ENCODE measurements at places on chromosomes 13 and 19.

- no peak for DNase-seq
Observed at GRCh38 chr13:46893221-46893740, 3.6 kb downstream of the HTR2A start.

DNA sequence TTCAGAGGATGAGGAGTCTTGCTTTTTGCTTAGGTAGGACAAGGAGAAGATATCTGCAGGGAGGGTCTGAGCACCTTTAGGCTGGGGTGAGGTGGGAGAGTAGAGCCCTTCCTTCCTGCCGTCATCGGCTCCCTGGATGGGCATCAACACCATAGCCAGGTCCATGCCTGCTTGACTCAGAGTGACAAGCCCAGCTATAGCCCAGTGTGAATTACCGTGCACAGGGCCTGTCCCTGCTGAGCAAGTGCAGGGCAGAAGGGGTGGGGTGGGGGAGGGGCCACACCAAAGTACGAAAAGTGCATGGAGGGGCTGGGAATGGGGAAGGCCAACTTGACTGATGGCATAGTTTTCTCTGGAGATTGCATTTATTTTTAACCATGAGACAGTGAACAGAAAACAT lies 30.3 kb upstream of the RNF113B start:
- DNase-seq, result no peak

DNA sequence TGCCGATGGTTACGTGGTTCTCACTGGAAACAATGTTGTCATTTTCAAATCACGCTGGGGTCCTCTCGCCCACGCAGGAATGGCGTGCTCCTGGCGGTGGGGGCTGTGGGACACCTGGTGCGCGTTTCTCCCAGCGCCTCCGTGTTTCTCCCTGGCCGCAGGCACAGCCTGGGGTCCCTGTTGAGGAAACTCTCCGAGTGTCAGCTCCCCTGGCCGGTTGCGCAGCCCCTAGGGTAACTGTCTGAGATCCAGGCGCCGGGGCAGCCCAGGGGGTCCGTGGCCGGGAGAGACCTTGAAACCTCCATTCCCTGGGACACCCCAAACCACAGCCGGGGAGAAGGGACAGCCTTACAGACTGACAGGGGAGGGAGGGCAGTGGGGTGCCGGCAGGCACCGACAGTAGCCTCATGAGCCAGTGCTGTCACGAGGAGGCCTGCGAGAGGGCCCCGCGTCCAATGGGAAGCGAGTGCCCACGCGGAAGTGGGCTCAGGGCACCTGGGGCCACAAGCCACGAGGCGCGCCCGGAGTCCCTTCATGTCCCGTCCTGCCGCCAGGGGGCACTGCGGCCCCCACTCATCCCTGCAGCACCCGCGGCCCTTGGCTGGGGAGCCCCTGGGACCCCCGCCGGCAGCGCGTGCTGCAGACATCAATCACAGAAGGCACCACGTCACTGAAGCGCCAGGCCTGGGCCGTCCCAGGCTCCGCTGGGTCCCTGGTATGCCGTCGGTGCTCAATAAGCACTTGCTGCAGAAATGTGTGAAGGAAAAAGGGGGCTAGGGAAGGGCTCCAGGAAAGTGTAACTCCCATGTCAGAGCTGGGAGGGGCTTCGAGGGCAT lies 9.5 kb downstream of the ADAMTSL5 start:
- DNase-seq, result peak; percentile 47

GRCh38 chr13:98506728-98507230 lies 70.1 kb downstream of the STK24 start:
- no peak for DNase-seq

GRCh38 chr13:24922387-24922744 lies 158.4 kb downstream of the RNF17 start:
- DNase-seq, result peak; percentile 49

DNA sequence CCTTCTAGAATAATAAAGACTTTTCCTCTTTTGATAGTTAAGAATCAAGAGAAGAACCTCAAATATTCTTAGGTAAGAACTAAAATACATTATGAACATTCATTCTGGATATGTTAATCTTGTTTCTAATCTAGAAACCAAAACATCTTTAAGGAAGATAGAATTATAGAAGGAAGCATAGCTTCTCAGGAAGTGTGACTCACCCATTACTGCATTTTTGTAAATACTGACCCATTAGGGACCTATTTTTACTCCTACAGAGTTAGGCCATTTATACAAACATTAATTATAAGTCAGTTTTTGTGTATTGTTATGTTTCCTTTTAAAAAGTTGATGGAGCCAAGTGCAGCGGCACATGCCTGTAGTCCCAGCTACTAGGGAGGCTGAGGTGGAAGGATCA lies 147.1 kb downstream of the NUFIP1 start:
- DNase-seq, result no peak

GRCh38 chr13:77033717-77034302 lies 6.9 kb upstream of the FBXL3 start:
- no peak for DNase-seq

- peak; percentile 67 for DNase-seq
Observed at GRCh38 chr19:48842789-48843162, 6.5 kb upstream of the HSD17B14 start.

DNA sequence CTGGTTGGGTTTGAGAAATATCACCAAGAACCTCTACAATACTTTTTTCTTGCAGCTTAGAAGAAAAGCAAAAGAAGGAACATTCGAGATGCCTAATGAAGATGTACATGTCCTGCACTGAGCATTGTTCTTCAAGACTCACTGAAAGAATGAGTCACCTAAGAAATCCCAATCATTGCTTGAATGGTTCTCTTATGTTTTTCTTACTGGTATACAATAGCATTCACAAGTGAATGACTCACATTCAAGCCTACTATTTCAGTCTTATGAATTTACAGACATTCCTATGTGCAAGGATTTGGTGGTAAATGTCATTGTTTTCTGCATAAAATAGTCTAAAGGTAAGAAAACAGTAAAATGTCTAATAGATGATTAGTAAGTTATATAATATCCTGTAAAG lies 594.6 kb downstream of the PCDH9 start:
- no peak for DNase-seq

DNA sequence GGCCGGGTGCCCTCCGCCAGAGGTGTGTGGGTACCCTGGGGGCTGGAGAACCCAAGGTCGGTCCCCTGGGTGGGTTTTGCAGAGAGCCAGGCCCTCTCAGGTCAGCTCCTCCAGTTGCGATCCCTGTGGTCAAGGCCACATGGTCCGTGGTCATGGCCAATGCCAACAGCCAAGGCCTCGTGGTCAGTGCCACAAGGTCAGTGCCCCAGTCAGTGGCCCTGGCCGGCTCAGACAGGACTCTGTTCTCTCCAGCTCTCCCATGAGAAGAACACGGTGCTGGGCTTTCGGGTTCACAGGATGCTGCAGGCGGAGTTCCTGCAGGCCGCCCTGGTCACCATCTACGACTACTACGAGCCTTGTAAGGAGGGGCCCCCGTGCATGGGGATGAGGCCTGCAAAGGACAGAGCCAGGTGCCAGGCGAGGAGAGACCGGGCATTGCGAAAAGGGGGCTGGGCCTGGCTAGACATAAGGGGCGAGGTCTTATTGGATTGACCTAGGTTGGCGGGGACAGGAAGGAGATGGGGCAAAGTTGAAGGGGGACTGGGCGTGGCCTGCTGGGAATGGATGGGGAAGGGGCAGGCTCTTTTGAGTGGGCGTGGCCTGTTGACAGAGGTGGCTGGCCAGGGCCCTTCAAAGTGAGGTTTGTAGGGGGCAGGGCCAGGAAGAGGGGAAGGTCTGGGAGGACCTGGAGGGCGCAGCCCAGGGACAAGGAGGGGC lies 15.2 kb upstream of the SHFL start:
- no peak for DNase-seq

- DNase-seq, result no peak
Observed at GRCh38 chr13:26878438-26878837, 117.9 kb upstream of the GPR12 start.

DNA sequence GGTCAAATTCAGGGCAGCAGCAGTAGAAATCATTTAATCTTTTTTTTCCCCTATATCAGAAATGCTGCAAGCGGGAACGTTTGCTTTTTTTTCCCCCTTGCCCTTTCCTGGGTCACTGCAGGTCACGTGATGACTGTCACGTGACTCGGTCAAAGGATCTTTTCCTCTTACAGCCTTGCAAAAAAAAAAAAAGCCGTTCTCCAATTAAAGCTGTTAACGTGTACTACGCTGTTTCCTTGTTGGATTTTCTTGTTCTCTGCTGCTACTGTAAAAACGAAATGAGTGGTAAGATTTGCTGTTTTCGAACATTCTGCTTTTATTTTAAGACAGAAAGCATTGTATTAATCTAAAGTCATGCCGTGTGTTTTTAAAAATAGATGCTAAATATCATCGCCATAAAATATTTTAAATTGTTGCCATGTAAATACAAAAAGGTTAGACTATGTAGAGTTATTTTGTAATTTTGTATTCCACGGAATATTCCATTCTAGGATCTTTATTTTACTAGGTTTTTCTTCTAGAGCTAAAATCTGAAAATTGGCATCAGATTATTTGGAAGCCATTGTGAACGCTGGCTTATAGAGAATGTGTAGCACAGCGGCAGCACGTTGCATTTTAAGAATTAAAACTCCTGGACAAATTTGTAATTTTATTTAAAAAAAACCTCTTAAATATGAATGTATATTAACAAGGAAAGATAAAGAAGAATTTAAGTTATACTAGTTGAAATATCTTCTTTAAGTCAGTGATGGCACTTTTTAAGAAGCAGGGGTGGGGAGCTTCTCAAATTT lies 109.8 kb upstream of the MLNR start:
- DNase-seq, result peak; percentile 81

DNA sequence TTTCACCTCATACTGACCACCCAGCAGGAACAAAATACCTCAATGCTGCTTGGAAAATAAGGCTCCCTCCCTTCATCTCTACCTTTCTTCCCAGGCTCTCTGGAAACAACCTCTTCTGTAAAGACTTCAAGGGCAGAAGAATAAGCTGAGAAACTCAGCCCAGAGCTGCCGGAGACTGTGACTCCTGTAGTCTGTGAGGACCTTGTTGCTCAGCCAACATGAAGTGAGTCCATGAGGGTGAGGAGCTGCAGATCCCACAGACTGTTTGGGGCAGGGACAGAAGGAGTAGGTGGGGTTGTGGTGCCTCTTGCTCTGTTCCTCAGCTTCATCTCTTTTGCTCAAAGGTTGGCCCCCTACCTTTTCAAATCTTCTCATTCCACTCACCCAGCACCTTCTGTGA lies 7.8 kb downstream of the LILRA5 start:
- no peak for DNase-seq

GRCh38 chr13:20812890-20813289 lies 39.1 kb upstream of the EEF1AKMT1 start:
- DNase-seq, result no peak

GRCh38 chr19:39307046-39307821 lies 11.0 kb downstream of the IFNL1 start:
- peak; percentile 89 for DNase-seq

GRCh38 chr13:71634602-71635443 lies 232.2 kb downstream of the DACH1 start:
- no peak for DNase-seq

GRCh38 chr13:109387471-109387870 lies 398.9 kb downstream of the IRS2 start:
- DNase-seq, result no peak

DNA sequence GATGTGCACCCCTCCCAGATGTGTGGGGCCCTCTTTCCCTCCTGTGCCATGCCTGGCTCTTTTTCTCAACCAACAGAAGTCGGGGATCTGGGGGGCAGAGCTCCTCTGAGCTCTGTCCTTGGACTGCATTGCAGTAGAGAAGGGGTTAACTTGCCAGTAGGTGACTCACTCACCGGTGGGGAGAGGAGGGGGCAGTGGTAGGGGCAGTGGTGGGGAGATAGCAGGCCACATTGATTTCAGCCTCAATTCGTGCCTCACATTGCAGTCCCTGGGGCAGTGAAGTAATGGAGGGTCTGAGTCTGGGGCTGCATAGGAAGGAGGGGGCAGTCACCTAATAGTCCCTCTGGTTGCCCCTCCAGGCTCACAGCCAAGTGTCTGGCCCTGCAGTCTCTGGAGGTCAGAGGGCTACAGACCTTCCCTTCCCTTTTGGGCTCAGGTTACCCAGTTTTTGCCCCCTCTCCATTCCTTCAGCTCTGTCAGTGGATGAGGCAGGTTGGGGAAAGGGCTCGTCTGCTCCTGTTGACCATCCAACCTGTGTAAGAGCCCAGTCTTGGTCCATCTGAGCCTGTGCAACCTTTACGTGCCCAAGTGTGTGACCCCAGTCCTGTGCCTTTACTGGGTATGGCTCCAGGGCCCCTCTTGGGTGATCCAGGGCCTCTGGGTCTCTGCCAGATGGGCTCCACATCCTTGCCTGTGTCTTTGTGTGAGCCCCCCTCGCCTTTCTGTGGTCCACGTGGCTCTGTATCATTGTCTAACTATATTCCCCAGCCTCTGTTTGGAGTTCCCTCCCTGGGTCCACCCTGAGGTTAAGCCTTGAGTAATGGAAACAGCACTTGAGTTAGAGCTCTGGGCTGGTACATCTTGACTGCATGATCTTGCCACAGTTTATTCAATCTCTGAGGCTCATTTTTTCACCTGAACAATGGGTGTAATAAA lies 13.0 kb downstream of the CIC start:
- DNase-seq, result peak; percentile 35

- DNase-seq, result no peak
Observed at GRCh38 chr13:77563111-77563510, 27.6 kb downstream of the SCEL start.

DNA sequence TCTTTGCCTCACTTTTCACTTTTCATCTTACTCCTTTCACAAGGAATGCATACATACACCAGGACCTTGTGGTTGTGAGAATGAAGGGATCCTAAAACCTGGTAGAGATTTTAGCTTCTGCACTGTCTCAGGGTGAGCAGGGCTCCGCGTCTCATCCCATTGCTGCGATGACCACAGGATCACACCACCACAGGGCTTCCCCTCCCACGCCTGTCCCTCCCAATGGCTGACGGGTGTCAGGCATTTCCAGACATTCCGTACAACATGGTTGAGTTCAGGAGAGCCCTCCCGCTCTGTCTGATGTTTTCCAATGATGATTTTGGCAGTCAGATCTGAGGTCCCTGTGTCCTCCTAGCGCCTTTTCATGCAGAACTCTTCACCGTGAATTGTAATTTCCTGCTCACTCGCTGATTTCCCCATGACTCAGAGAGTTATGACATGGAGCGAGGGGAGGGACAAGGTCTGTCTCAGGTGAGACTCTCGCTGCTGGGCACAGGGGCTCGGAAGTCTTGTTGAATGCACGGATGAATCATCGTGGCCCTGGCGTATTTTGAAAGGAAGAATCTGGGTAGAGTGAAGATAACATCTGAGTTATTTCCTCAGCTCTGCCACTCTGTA lies 102.8 kb downstream of the TEX29 start:
- no peak for DNase-seq
